ENCODE measurements at places on chromosomes 16 and 17. TPM values are rescaled to one million over a fixed set of nuclear protein-coding genes. Genes with fewer than 3 reads are reported as not detected.

DNA sequence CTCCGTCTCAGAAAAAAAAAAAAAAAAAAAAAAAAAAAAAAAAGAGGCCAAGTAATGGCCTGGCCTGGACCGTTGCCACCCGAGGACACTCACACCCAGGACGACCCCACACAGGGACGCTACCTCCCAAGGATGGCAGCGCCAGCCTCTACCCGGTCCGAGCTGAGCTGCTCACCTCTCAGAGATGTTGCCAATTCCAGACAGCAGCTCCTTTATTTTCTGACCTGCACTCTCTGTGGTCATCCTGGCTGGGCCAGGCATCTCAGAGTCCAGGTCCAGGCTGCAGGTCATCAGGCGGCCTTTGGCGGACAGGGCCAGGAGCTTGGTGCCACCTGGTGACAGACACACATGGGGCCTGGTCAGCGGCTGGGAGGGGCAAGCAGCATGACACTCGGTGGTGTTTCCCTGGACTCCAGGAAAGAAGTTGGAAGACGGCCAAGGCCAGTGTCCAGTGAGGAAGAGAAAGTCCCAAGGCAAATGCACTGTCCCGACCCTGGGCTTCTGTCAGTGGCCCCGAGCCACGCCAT is 3.1 kb downstream of the FAAP100 start:
- no peak for DNase-seq
- peaks cover 11% of the 10 kb centered on the region for H3K36me3 ChIP-seq
- no peak overlapping the region for H3K4me3 ChIP-seq
- H3K27ac ChIP-seq: no peak overlapping the region

DNA sequence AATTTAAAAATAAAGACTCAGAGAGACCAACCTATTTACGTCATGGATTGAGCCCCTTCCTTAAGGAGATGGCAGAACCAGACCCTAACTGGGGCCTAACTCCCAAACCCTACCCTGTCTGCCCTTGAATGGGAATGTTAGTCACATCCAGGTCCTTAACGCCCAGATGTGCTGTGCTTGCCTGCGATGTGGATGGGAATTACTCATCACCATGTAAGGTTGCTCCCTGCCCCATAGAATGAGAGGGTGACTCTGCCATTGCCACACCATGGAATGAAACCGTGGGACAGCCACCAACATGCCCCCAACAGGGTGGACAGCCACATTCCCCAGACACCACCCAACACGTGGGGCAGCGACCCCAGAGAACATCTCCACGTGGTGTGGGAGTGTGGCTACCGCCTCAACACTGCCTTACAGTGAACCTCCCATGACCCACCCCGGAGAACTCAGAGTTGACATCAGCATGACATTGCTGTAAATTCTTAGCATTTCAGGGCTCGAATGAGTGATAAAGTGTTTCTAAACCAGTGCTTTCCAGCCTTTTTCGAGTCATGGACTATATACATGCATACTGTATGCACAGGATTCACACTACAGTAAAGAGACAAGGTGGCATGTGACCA is 31.8 kb downstream of the SCNN1B start:
- H3K27me3 ChIP-seq: peaks cover 3% of the 10 kb centered on the region
- no peaks in the 10 kb centered on the region for H3K4me1 ChIP-seq
- DNase-seq: no peak
- no peaks in the 10 kb centered on the region for H3K36me3 ChIP-seq
- H3K27ac ChIP-seq: no peak overlapping the region

DNA sequence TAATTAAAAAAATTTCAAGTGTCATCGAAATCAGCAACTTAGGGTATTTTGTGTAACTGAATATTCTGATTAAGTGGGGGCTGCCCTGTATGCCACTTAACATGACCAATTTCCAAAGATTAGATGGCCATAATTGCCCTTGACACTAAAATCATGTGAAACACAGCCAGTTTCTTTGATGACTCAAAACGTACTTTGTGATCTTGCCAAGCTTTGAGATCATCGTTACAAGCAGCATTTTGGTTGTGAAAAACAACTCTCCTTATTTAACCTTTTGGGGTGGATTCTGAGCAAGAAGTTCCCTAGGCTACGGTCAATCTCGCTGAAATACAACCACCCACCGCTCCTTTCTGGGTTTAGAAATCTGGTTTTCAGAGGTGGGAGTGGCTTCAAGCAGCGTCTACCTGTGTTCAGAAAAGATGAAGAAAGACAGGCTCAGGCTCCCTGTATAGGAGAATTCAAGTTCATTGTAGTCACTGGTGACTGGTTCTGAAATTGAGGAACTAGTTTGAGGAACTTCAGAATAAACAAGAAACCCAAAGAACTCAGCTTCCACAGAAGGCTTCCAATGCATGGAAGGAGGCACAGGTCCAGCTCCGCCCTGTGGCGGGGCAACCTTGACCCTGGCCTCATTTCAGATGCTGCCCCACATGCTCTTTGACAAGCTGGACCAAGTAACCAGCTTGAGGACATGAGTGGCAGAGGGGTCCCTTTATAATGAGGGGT is 9.4 kb downstream of the MAP3K14 start:
- H3K27ac ChIP-seq: peak overlapping the region; percentile 91
- DNase-seq: peak; percentile 61
- no peaks in the 10 kb centered on the region for H3K27me3 ChIP-seq
- H3K36me3 ChIP-seq: peaks cover 58% of the 10 kb centered on the region

DNA sequence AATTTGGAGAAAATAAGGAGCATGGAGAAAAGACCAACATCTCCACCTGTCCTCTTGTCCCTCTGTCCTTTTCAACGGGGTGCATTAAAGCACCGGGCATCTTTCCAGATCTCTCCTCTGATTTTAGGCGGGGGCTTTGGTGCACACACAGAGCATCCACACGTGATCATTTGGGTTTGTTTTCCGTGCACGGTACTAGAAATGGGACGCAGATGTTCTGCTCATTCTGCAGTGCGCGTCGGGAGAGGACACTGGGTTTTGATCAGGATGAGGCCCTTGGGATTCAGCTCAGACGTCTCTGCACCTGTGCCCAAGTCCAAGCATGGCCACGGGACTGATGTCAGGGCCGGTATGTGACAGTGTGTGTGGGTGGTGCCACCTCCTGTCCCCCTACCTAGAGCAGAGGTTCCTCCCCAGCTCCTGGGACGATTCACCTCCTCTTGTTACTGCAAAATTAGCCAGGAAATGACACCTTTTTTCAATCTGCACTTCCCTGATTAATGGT is 31.9 kb downstream of the PDIA2 start:
- no peak overlapping the region for H3K27ac ChIP-seq
- peaks cover 7% of the 10 kb centered on the region for H3K4me1 ChIP-seq
- DNase-seq: no peak
- H3K27me3 ChIP-seq: no peaks in the 10 kb centered on the region
- no peak overlapping the region for H3K4me3 ChIP-seq

DNA sequence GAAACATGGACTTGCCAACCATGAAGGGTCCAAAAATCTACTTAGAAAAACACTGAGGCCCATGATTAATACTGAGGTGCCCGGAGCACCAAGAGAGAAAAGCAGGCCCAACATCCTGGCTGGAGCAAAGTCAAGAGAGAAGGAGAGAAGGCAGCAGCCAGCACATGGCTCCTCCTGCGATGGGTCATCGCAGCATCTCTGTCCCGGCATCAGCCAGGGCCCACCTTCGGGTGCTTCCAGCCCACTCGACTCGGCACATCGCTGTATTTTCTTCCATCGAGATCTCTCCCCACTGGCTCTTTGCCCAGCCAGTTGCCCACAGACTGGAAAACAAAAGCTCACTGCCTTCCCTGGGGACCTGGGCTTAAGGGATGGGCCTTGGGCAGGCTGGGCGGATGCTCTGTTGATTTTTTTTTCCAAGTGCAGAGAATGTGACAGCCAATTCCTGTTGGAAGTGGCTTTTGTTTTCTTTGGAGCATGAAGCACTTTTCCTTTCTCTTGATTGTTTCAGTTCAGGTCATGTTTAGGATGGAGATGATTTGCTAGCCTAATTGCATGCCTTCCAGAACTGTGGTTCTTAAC is 58.1 kb downstream of the CYB5B start:
- no peaks in the 10 kb centered on the region for H3K36me3 ChIP-seq
- H3K27me3 ChIP-seq: no peaks in the 10 kb centered on the region
- no peak for DNase-seq

GRCh38 chr16:1612320-1613111 is at the start of gene CRAMP1:
Gene CRAMP1 (plus strand): TSS chr16:1612360. CDS start chr16:1614640, 2,280 bp downstream.
- H3K36me3 ChIP-seq: peaks cover 22% of the 10 kb centered on the region
- peak within 1 kb of the TSS; percentile 100 for H3K27ac ChIP-seq
- peak; percentile 13 for DNase-seq
- peak within 1 kb of the TSS; percentile 90 for H3K4me3 ChIP-seq
- no peaks in the 10 kb centered on the region for H3K27me3 ChIP-seq

DNA sequence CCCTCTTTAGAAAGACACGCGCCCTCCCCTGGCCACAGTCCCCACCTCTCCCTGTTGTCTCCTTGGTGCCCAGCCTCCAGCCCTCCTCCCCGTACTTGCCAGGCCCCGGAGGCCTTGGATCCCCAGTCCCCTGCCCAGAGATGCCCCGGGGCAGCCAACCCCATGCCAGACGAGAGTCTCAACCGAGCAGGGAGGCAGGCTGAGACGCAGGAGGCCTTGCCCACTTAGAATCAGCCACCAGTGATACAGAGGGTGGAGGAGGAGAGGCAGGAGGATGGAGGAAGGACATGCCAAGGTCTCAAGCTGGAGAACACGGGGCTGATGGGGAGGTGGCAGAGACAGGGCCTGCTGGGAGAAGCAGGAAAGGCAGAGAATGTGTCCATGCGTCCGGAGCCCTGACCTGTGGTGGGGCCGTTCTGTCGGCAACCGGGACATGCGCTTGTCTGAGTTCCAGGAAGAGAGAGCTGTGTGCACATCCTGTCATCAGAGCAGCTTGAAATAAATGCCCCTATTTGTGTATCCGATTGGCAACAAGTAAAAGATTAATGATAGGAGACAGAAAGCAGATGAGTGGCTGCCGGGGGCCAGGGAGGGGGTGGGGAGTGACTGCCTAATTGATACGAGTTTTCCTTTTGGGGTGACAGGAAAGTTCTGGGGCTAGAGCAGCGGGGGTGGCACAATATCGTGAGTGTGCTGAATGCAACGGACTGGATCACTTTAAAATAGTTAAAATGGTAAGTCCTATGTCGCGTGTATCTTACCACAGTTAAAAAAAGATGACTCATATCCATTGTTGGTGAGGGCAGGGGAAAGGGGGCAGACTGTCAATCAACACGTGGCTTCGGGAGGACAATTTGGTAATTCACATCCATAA is 44.7 kb upstream of the MEAK7 start:
- peak; percentile 43 for DNase-seq
- H3K27me3 ChIP-seq: peaks cover 6% of the 10 kb centered on the region
- peak overlapping the region; percentile 68 for H3K4me3 ChIP-seq
- H3K36me3 ChIP-seq: no peaks in the 10 kb centered on the region

DNA sequence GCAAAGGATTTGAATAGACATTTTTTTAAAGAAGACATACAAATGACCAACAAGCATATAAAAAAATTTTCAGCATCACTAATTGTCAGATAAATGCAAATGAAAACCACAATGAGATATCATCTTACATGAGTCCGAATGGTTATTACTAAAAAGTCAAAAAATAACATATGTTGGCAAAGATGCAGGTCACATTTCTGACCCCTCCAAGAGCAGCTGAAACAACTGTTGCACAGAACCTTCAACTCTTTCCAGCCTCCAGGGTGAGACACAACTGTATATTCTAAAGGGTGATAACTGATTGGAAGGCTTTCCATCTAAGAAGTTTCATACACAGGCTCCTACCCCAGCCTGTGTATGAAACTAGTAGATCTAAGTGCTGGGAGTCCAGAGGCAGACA is 51.9 kb downstream of the SLFN5 start:
- no peak for DNase-seq
- H3K4me1 ChIP-seq: peaks cover 11% of the 10 kb centered on the region
- peaks cover 19% of the 10 kb centered on the region for H3K27me3 ChIP-seq
- no peak overlapping the region for H3K4me3 ChIP-seq

WFDC1 gene
- total RNA-seq: not detected

CDK12 gene
- 89.9 TPM for total RNA-seq

MED1 gene
- total RNA-seq: 59.1 TPM

PHF12 gene
- total RNA-seq: 78.1 TPM

LRRC46 gene
- total RNA-seq: 0.79 TPM

TMEM238L gene
- not detected for total RNA-seq

VWA3A gene
- total RNA-seq: 0.20 TPM

CES4A gene
- 30.5 TPM for total RNA-seq

PPP1R27 gene
- not detected for total RNA-seq

PIMREG gene
- total RNA-seq: 16.4 TPM

SPIRE2 gene
- total RNA-seq: 1.8 TPM
